ENCODE measurements at places on chromosomes 3 and 15.
A peak's percentile ranks its signal among the peaks of the same experiment; 100 is the strongest.

- DNase-seq, result no peak
These were observed 10.6 kb upstream of the SLC25A36 start for GRCh38 chr3:140931016-140931454.

- no peak for DNase-seq
These were observed 14.9 kb upstream of the SHC4 start for GRCh38 chr15:48978638-48979037.

GRCh38 chr15:77839970-77840905 lies 207.5 kb upstream of the LINGO1 start:
- no peak for DNase-seq

DNA sequence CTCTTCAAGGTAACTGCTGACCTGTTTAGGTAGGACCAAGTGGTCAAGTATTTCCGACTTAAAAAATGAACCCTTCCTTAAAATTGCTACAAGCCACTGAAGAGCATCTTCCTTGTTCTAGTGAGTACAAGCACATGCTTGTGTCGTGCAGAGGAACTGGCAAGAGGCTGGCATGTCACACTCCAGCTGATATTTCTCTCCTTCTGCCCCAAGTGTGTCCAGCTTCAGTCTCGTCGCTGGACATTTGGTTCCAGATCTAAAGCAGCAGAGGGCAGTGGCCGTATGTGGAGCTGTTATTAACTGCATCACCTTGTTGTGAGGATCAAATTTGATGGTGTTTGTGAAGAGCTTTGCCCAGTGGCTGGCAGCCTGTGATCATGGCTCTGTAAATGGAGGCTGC lies 10.0 kb downstream of the RBP2 start:
- DNase-seq, result no peak

DNA sequence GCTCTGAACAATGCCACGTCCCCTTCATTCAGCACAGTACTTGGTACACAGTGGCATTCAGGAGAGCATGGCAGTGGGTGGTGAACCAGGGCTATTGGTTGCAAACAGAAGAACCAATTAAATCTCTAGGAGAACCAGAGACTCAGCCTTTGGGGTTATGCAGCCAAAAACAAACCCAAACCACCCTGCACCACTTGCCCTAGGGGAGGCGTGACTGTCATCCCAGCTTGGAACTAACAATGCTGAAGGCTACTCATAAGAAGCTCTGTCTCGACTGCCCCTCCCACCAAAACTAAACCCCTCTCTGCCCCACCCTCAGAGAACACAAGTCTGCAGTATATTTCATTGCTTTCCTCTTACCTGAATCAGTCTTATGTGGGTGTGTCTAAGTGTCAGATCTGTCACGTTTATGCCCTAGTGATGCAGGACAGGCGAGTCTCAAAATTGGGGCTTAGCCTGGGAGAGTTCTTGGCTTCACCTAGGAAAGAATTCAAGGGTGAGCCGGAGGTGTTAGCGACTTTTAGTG lies 15.2 kb upstream of the KLHL40 start:
- no peak for DNase-seq

GRCh38 chr3:112512320-112512719 lies 13.0 kb upstream of the BTLA start:
- DNase-seq, result no peak

DNA sequence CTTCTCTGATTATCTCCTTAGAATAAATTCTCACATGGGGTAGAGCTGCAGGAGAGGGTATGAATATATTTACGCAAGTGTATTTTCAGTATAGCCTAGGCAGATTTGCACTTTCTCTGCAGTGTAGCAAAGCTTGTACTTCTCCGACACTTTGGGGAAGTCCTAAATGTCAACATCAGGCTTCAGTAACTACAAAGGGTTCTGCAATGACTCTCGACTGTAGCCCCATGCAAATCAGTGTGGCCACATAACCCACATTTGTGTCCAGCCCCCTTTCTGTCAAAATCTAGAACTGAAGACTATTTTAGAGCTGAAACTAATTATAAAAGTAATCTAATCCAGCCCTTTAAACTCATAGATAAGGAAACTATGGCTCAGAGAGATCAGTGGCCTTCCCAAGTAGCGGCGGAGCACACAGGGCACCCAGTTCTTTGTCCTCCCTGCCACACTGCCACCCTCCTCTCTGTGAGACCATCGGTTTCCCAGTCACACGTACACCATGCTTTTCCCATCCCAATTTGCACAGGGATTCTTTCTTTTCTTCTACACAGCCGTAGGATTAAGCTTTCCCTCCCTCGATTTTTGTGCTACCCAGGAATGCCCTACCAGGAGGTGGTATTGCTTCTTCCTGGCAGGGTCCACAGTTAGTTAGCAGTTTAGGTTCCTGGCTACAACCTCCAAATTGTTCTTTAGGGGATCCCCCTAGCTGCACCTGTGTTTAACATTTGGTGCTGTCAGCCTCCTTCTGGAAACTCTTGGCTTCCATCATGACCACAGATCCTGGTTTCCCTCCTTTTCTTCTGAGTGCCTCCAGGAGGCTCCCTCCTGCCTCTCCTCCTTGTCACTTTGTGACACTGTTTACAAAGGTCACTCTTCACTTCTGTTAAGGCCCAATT lies 22.9 kb downstream of the MRAS start:
- DNase-seq, result no peak

GRCh38 chr15:28876131-28876844 lies 9.5 kb upstream of the APBA2 start:
- no peak for DNase-seq

- no peak for DNase-seq
These were observed 66.4 kb upstream of the TRA2B start for GRCh38 chr3:186004209-186004608.

DNA sequence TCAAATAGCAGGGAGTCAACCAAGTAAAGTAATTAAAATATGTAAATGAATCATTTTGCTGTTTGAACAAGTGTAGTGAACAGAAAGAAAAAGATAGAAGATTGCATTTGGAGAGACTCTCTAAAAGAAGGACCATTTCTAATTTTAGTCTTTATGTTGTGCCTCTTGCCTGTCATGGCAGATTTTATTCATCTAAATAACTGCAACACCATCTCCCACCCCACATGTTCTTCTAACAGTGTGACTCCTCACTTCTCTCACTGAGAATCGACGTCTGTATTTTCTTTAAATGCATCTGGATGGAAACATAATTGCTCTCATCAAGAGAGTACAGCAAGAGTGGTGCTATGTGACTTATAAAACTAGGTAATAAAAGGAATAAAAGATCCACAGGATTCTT lies 439.9 kb upstream of the GBE1 start:
- no peak for DNase-seq

GRCh38 chr3:172511783-172512762 lies 11.2 kb downstream of the TNFSF10 start:
- DNase-seq, result no peak

- DNase-seq, result no peak
These were observed 35.5 kb downstream of the DZIP1L start for GRCh38 chr3:138079901-138080300.

DNA sequence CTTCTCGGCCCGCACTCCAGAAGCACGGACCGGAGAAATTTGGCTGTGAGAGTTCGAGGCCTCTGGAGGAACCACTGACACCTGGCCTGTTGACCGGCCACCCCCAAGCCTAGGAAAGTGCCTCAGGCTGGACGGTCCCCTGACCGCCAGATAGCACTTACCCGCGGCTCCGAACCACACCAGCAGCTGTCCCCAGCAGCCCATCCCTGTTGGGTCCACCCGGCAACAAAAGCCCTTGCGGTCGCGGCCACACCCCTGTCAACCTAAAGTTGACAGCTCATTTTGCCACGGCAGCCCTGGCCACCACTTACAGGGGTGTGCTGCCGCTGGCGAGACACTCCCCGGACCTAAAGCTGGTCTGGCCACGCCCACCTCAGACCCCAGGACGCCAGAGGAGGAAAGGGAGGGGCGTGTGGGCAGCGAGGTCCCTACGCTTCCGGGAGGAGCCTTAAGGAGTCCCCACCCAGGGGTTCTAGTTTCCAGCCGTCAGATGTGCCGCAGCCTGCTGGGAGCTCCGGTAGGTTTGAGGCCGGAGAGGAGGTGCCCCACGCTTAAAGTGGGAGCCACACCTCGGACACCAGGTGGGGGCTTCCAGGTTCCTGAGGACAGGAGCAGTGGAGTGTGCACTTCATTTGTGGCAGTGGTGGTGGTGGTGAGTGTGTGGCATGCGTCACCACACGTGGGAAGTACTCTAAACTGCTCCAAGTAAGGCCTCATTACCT lies at the start of gene LTK:
Gene LTK (minus strand): TSS at position 322 of the 722 bp plus-strand sequence. CDS start 118 bp downstream, at position 204.
- DNase-seq, result no peak

DNA sequence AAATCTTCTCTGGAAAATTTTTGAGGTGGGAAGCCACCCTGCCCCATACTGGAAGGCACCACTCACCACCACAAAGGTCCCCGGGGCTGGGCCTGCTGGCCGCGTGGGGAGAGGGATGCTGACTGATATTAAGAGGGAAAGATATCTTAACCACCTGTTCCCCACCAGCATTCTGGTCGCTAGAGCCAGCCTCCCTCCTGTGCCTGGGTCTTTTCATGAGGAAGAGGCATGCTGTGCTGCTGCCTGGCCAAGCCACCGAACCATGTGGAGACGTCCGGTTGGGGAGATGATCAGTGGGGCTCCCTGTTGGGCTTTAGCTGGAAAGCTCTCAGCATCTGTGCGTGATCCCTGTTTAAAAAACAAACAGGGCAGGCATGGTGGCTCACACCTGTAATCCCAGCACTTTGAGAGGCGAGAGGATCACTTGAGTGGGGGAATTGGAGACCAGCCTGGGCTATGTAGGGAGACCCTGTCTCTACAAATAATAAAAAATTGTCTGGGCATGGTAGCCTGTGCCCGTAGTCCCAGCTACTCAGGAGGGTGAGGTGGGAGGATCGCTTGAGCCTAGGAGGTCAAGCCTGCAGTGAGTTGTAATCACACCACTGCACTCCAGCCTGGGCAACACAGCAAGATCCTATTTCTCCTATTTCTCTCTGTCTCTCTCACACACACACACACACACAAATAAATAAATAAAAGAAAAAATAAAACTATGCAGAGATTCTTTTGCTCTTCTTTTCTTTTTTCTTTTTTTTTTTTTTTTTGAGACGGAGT lies 1.0 kb downstream of the KLHL18 start:
- peak; percentile 18 for DNase-seq

DNA sequence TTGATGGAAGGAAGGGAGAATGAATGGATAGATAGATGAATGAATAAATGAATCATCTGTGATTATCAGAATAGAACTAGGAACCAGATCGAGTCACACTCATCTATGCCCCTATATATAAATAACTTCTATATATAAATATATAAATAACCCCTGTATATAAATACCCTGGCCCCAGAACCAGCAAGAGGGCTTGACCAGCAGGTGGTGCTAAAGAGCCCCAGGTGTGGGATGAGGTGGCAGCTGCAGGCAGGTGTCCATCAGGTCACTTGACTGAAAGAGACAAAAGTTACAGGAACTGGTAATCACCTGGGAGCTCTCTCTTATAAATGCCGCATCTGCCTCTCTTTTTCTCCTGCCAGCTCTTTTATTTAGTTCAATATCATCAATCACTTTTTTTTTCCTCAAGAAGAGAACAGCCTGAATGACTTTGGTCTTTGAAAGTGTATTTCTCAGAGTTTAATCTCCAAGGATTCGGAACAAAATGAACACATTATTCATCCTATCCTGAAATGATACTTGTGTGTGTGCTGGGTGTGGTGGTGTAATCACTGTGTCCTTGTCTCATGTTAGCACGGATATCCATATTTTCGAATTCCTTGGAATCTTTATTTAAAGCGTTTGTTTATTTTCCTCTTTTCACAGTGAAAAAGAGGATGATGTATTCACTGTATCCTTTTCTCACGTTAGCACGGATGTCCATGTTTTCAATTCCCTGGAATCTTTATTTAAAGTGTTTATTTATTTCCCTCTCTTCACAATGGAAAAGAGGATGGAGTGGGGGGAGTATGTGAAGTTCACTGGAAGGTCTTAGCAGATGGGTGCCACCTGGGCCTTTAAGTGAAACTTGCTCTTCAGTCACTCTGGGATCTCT lies 35.4 kb upstream of the ATG7 start:
- DNase-seq, result peak; percentile 80

DNA sequence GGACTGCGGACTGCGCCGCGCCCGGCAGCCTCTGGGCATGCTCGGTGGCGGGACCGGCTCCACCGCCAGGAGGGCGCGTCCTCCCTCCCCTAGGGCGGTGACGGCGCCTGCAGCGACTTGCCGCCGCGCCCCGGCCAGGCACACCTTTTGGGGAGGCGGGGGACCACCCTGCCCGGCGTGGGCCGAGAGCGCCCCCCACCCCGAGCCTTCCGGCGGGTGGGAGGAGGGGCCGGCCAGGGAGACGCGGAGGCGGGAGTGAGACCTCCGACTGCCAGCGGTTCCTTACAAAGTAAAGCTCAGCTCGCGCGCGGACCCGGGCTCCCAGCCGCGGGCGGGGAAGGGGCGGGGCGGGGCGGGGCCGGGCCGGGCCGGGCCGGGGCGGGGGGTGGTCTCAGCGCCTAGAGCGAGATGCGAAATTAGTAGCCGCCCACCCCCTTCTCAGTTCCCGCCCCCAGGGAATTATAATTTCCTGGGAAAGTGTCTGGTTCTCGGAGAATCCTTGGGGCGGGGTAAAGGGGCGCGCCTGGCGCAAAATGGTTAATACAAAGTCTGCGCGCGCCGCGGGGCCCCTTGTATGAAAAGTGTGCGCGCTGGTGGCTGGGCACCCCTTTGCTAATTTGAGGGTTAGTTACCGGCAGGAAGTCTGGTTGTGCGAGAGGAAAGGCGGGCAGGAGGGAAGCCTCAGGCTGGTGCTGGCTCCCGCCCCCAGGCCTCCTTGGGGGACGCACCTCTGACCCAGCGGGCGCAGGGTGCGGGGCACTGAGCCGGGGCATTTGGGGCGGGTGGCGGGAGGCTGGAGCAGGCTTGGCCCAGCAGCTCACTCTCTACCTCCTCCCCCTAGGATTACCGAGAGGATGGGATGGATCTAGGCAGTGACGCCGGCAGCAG lies 224.8 kb upstream of the IL12A start:
- DNase-seq, result peak; percentile 86

GRCh38 chr3:94525043-94525442 lies 462.2 kb downstream of the NSUN3 start:
- DNase-seq, result no peak

DNA sequence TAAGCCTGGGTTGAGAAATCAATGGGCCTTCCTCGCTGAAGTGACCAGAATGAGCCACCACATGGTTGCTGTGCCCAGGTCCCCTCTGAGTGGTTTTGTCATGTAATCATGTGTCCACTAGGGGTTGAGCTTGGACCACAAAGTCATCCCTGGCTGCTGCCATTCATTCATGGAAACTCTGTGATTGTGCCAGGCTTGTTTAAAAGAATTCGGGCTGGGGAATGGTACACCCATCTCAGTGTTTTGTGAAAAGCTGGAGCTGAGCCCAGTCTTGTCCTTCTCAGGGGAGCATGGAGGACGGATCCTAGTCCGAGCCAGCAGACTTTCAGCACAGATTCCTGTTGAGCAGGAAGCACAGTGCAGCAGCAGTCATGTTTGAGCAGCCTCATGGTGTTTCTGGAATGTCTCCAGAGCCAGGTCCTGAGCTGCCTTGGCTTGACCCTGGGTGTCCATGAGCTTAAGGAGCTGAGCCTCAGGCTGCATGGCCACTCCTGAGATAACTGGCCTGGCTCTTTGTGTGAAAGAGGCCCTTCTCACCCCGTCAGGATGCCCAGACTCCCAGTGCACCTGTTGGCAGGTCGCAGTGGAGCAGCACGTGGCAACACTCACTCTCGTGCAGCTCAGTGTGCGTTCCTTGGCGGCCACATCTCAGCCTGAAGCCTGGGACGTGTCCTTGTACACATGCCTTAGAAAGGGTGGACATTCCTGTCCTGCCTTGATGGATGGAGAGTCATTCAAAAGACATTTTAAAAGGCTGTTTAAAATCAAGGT lies 260.3 kb upstream of the TPM1 start:
- DNase-seq, result peak; percentile 93

Data from AG10803 (cell line).